AG09309 (cell line): ENCODE measurements at places on chromosomes 1 and 21.

DNA sequence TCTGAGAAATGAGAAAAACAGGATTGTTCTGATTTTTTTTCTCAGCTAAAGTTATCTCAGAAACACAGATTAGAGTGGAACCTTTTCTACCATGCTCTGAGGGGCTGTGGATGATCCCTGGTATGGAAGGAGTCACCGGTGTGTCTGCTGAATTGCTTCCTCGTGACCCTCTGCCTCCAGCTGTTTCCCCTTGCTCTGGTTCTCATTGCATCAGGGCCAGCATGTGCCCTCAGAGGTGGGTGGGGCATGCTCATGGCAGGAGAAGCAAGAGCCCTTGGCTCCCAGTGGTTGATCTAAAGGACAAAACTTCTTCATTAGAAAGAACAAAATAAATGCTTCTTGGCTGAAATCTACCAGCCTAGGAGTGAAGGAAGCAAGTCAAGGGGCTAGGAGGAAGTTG is 183.2 kb upstream of the HMCN1 start:
- DNase-seq: no peak

DNA sequence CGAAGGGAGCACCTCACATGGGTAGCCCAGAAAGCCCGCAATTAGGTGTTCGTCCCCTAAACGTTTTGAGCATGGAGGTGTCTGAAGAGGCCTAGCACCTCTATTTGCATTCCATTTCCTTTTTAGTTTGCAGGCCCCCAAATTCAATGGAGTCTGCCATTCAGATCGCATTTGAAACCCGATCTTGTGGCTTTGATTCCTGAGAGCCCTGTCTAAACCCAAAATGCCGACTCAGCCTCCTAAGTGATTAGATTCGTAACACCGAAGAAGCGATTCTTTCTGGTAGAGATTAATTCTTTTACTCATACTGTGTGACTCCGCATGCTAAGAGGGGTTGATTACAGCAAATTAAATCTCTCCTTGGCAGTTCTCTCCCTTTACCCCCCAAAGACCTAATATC is 415.2 kb upstream of the KAZN start:
- DNase-seq: no peak

DNA sequence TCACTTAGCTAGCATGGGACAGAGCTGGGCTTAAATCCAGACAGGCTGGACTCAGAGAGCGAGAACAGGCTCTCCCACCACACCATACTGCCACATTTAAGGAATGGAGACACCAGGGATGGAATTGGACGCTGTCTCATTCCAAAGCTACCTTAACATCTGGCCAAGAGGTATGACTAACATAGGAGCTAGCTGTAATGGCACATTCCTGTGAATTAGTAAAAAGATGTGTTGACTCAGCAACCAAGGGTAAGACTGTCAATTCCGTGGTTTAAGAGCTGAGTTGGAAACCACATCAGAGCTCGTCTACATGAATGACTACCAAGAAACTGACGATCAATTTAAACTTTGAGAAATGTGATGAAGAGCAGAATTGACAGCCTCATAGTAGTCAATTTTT is 8.3 kb upstream of the TNFRSF9 start:
- DNase-seq: peak; percentile 59

DNA sequence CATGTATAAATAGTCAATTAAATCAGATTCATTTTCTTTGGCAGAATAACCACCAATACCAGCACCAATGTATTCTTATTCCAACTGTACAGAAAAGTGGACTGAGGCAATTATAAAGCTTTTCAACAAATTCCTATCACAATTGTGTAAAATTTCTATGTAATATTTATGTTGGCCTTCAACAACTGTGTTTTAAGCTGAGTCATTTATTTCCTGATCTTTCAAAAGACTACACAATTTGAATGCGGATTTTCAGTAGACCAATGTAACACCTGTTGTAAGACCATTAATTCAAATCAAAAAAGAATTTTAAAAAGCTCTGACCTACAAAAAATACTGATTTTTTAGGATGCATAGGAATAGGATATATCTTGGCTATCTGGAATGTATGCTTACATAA is 25.5 kb downstream of the GPATCH2 start:
- no peak for DNase-seq

- no peak for DNase-seq
Measured at GRCh38 chr1:162380061-162380846, 1.3 kb upstream of the C1orf226 start.

- no peak for DNase-seq
Measured at GRCh38 chr1:65420590-65421350, at the start of the genes LEPR and LEPROT. Gene LEPR (plus strand): TSS chr1:65420668. CDS start chr1:65565566, 144,898 bp downstream. Gene LEPROT (plus strand): TSS chr1:65420668. CDS start chr1:65420725, 57 bp downstream.

DNA sequence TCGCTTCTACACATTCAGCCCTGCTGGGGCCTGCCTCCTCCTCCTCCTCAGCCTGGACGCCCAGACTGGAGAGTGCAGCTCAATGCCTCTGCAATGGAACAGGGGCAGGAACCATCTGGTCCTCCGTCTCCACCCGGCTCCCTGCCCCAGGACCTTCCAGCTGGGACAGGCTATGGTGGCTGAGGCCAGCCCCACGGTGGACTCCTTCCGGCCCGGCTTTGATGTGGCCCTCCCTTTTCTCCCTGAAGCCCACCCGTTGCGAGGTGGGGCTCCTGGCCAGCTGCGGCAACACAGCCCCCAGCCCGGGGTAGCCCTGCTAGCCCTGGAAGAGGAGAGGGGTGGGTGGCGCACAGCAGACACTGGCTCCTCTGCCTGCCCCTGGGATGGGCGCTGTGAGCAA is 1.4 kb downstream of the EXTL1 start:
- no peak for DNase-seq

GRCh38 chr1:226215239-226215638 is 8.2 kb upstream of the MIXL1 start:
- no peak for DNase-seq

- DNase-seq: no peak
Measured at GRCh38 chr1:219755234-219755633, 142.3 kb upstream of the ZC3H11B start.

- no peak for DNase-seq
Measured at GRCh38 chr1:54284781-54285529, 85.0 kb downstream of the MRPL37 start.

- peak; percentile 31 for DNase-seq
Measured at GRCh38 chr1:161486806-161487741, 18.2 kb upstream of the FCGR2A start.

DNA sequence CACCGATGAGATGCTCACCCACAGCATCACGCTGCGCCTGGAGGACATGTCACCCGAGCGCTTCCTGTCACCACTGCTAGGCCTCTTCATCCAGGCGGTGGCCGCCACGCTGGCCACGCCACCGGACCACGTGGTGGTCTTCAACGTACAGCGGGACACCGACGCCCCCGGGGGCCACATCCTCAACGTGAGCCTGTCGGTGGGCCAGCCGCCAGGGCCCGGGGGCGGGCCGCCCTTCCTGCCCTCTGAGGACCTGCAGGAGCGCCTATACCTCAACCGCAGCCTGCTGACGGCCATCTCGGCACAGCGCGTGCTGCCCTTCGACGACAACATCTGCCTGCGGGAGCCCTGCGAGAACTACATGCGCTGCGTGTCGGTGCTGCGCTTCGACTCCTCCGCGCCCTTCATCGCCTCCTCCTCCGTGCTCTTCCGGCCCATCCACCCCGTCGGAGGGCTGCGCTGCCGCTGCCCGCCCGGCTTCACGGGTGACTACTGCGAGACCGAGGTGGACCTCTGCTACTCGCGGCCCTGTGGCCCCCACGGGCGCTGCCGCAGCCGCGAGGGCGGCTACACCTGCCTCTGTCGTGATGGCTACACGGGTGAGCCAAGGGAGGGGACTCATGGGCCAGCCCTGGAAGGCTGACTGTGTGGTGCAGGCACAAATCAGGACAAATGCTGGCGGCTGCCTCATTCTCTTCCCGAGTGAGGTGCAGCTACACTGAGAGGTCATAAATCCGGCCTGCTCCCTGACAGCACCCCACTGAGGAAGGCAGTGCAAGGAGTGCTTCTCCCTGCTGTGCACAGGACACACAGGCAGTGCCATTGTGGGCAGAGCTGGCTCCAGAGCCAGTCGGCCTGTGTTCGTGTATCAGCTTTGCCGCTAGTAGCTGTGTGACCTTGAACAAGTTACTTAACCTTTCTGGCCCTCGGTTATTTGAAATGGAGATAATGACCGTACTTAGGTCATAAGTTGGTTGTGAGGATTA is 9.4 kb downstream of the CELSR2 start:
- no peak for DNase-seq

- no peak for DNase-seq
Measured at GRCh38 chr1:5999711-6000443, 7.7 kb upstream of the NPHP4 start.

- DNase-seq: no peak
Measured at GRCh38 chr1:246447501-246447900, 59.6 kb downstream of the SMYD3 start.

DNA sequence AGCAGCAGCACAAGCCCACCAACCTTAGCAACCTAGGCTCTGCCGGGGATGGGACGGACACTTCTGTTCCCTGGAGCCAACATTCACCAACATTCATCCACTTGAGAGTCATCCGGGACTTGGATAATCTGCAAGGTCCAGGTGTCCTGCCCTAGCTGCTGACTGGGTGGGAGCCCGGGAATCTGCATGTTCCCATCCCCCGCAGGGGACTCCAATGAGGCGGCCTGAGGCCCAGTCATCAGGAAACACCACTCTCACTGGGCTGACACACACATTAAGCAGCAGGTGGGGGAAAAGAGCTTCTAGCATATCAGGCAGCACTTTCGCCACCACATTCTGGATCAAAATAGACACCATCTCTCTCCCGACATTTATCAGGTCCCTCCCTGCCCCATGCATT is 38.4 kb upstream of the CCSAP start:
- no peak for DNase-seq

DNA sequence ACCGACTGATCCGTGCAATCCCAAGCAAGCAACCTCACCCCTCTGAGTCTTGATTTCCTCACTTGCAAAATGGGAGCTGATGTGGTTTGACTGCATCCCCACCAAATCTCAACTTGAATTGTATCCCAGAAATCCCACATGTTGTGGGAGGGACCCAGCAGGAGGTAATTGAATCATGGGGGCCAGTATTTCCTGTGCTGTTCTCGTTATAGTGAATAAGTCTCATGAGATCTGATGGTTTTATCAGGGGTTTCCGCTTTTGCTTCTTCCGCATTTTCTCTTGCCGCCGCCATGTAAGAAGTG is 58.4 kb downstream of the FHAD1 start:
- DNase-seq: peak; percentile 68

DNA sequence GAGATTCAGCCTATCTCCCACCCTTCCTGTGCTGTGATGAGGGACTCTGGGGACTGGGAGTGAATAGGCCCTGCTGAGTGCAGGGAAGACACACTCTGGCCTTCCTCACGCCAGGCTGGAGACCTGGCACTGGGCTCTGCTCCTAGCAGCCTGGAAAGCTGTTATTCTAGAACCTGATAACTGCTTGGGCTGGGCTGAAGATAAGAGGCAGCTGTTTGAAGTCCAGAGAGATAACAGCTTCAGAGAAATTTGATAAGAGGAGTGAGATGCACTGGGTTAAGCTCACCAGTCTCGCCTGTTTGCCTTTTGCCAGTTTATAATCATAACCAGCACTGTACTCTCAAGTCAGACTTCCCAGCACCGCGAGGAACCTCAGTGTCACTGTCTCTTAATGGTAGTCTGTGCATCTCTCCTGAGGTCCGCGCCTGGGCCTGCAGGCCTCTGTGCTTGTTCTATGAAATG is 46.6 kb upstream of the GPR37L1 start:
- no peak for DNase-seq

GRCh38 chr1:55337801-55338447 is 122.8 kb upstream of the USP24 start:
- DNase-seq: peak; percentile 39

GRCh38 chr1:234656944-234657654 is 47.1 kb upstream of the IRF2BP2 start:
- peak; percentile 96 for DNase-seq

DNA sequence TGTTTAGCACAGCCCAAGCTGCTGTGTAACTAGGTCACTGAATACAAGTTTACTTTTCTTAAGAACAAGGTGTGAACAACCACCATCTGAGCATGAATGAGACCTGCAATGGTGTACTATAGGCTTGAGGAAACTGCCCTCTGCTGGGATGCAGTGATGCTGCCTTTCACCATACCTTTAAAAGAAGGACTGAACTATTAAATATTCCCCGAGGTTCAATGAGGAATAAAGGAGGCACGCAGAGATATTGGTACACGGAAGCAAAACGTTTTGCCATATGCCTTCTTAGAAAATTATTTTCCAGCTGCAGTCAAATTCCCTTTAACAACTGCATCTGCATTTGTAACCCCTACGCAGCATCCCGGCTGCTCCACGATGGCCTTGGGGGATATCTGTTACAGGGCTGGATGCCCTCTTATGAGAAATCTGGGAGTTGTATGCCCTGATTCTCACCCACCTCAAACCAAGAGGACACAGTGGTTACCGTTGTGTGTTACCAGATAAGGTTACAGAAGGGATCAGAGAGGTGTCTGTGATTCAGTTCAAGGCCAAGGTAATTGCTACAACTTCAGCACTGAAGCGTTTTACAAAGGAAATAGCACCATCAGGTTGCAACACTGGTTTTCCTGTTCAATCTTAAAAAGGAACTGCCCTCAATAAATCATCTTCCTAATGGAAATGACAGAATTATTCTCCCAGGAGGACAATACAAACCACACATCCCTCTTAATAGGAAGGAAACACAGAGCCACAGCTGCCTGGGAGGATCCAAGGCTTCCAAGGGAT is 470.5 kb downstream of the LTN1 start:
- peak; percentile 60 for DNase-seq

DNA sequence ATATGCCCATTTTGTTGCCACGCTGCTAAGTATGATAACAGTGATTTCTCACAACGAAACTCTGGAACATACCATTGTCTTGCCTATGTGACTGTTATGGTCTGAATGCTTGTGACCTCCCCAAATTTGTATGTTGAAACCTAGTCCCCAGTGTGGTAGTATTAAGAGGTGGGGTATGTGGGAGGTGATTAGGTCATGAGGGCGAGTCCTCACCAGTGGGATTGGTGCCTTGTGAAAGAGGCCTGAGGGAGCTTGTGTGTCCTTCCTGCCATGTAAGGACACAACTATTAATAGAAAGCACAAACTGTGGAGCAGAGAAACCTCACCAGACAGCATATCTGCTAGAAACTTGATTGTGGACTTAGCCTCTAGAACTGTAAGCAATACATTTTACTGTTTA is 84.6 kb downstream of the SELENOF start:
- DNase-seq: no peak

- DNase-seq: no peak
Measured at GRCh38 chr1:208154679-208155642, 89.2 kb downstream of the PLXNA2 start.

DNA sequence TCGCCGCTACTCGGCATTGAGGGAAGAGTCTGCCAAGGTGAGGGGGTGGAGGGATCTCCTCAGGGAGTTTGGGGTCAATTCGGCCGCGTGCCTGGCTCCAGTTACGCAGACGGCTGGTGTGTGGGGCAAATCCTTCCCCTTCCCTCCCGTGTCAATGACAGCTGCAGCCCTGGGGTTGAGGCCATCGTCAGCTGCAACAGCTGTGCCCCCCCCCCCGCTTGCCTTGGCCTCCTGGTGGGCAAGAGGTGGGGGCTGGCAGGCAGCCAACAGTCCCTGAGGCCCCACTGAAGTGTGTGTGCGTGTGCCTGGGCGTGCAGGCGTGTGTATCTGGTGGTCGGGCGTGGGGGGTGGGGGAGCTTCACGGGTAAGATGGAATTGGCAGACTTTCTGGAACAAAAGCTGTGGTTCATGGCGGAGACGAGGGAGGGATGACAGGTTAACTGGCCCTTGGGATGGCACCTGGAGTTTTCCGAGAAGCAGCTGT is 25.6 kb downstream of the PPFIA4 start:
- DNase-seq: no peak

- no peak for DNase-seq
Measured at GRCh38 chr1:186144505-186144904, 230.5 kb downstream of the TPR start.

GRCh38 chr1:165851034-165851658 is 23.7 kb downstream of the UCK2 start:
- no peak for DNase-seq
